Stomach (tissue), 19 donors: ENCODE measurements at places on chromosomes 12 and 14.

- H3K27ac ChIP-seq, result no peak overlapping the region
- DNase-seq, result no peak
- no peaks in the 10 kb centered on the region for H3K36me3 ChIP-seq
- peaks cover 35% of the 10 kb centered on the region for H3K27me3 ChIP-seq
- H3K4me3 ChIP-seq, result no peak overlapping the region
Observed at GRCh38 chr14:69540654-69541335, 33.9 kb downstream of the CCDC177 start.

DNA sequence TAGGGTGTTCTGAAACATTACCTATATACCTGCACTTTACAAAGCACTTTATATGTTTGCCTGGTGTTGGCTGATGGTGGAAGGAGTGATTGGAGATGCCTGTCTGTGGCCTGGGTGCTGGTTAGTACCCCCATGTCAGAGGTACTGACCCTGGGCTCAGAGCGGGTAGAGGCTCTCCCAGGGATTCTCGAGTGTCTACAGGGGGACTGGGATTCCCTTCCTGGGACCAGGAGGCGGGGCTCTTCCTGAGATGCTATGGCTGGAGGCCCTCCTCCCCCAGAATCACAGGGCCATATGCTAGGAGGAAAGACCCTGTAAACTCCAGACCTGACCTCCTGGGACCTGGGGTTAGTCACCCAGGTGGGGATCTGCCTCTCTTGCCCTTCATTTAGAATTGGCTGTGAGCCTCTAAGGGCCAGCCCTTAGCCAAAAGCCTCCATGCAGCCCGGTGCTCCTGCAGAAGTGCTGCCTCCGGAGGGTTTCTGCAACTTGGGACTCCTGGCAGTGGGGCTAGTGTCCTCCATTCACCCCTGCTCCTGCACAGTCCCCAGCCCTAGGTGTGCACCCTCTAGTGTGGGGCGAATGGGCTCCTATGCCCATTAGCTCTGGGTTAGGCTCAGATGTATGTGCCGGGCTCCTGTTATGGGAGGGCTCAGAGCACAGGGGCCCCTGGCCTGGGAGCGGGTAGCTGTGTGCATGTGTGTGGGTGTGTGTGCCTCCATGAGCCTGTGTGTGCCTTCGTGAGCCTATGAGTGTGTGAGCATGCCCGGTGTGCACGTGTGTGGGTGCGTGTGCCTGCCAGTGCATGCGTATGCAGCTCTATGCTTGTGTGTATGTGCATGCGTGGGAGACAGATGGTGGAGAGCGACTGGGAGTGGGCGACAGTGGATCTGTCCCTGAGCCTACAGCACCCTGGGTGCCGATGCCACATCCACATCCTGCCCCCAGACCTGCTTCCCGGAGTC, 36.6 kb downstream of the RTL1 start:
- no peak overlapping the region for H3K4me3 ChIP-seq
- DNase-seq, result no peak
- no peaks in the 10 kb centered on the region for H3K27me3 ChIP-seq
- H3K36me3 ChIP-seq, result no peaks in the 10 kb centered on the region
- H3K4me1 ChIP-seq, result no peaks in the 10 kb centered on the region
- no peak overlapping the region for H3K27ac ChIP-seq

GRCh38 chr12:119153477-119154434, 25.0 kb upstream of the HSPB8 start:
- peak; percentile 77 for DNase-seq
- no peak overlapping the region for H3K27ac ChIP-seq
- peaks cover 10% of the 10 kb centered on the region for H3K27me3 ChIP-seq
- H3K4me1 ChIP-seq, result no peaks in the 10 kb centered on the region
- no peak overlapping the region for H3K4me3 ChIP-seq

DNA sequence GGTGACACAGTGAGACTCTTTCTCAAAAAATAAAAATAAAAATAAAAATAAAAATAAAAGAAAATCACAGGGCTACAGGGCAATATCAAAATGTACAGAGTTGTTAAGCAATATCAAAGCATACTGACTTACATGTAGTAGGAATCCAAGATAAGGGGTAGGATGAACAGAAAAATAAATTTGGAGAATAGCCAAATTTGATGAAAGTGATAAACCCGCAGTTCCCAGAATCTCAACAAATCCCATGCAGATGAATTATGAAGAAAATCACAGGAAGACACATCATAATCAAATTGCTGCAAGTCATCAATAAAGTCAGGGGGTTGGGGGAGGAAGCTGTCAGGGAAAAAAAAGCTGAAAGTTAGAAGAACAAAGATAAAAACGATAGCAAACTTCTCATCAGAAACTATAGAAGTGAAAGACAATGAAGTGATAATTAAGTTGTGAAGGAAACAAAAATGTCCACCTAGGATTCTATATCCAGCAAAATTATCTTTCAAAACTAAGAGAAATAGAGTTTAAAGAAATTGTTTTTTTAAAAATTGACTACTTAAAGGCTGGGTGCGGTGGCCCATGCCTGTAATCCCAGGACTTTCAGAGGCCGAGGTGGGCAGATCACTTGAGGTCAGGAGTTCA, 15.4 kb downstream of the DDHD1 start:
- H3K4me1 ChIP-seq, result no peaks in the 10 kb centered on the region
- no peaks in the 10 kb centered on the region for H3K27me3 ChIP-seq
- no peaks in the 10 kb centered on the region for H3K36me3 ChIP-seq
- no peak for DNase-seq
- no peak overlapping the region for H3K4me3 ChIP-seq

DNA sequence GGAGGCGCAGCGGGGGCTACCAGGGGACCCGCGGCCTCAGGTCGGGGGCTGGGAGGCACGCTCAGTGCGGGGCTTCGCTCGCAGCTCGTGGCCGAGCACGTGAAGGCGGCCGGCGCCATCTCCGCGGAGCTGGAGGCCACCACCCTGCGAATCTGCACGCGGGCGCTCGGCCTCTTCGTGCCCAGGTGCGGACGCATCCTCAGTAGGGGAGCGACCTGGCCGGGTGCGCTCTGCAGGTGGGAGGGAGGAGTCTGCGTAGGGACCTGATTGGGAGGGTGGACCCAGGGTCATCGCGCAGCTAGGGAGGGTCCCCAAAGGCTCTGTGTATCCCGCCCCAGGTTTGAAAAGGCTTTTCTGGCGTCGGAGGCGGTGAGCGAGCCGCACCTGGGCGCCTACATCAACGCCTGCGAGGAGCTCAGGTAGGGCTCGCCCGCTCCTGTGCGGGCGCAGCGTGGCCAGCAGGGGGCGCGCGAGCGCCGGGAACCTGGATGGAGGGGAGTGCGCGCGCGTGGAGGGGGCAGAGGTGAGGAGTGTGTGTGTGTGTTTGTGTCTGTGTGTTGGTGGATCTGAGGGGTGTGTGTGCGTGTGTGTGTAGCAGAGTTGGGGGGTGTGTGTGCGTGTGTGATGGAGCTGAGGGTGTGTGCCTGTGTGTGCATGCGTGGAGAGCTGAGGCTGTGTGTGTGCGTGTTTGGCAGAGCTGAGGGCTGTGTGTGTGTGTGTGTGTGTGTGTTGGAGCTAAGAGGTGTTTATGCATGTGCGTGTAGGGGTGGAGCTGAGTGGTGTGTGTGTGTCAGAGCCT, 10.3 kb downstream of the EXOC3L4 start:
- peak overlapping the region; percentile 7 for H3K4me3 ChIP-seq
- H3K36me3 ChIP-seq, result no peaks in the 10 kb centered on the region
- H3K27ac ChIP-seq, result no peak overlapping the region
- DNase-seq, result peak; percentile 89

DNA sequence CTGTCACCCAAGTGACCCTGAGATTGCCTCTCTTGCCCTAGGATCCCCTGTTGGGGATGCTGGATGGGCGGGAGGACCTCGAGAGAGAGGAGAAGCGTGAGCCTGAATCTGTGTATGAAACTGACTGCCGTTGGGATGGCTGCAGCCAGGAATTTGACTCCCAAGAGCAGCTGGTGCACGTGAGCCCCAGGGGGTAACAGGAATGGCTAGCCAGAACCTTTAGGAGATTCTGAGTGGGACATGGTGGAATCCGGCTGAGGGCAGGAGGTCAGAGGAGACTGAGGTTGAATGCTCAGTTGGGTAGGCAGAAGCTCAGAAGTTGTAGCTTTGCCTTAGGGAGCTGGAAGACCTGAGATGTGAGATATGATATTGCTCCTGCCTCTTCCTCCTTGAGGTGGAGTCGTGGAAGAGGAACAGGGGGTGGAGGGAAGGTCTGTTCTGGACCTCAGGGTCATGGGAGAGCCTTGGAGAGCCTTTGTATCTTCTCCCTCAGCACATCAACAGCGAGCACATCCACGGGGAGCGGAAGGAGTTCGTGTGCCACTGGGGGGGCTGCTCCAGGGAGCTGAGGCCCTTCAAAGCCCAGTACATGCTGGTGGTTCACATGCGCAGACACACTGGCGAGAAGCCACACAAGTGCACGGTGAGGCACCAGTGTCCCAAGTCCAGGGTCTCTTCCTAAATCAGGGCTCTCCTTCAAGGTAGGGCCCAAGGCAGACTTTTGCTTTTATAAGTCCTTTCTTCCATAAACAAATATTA, 6.3 kb downstream of the GLI1 start:
- peaks cover 11% of the 10 kb centered on the region for H3K27me3 ChIP-seq
- H3K4me1 ChIP-seq, result peaks cover 21% of the 10 kb centered on the region
- H3K36me3 ChIP-seq, result peaks cover 18% of the 10 kb centered on the region

GRCh38 chr14:36941783-36942521, 230.5 kb downstream of the SLC25A21 start:
- H3K4me3 ChIP-seq, result no peak overlapping the region
- H3K36me3 ChIP-seq, result no peaks in the 10 kb centered on the region
- H3K27ac ChIP-seq, result no peak overlapping the region
- DNase-seq, result peak; percentile 77
- H3K27me3 ChIP-seq, result no peaks in the 10 kb centered on the region

GRCh38 chr12:54127538-54128259, 61.1 kb downstream of the SMUG1 start:
- no peak for DNase-seq
- H3K4me1 ChIP-seq, result peaks cover 62% of the 10 kb centered on the region
- H3K4me3 ChIP-seq, result peak overlapping the region; percentile 79
- H3K27ac ChIP-seq, result peak overlapping the region; percentile 92

- no peak overlapping the region for H3K27ac ChIP-seq
- H3K36me3 ChIP-seq, result no peaks in the 10 kb centered on the region
- H3K27me3 ChIP-seq, result no peaks in the 10 kb centered on the region
- no peak for DNase-seq
- no peak overlapping the region for H3K4me3 ChIP-seq
Observed at GRCh38 chr12:47378907-47379306, 299.1 kb upstream of the AMIGO2 start.

DNA sequence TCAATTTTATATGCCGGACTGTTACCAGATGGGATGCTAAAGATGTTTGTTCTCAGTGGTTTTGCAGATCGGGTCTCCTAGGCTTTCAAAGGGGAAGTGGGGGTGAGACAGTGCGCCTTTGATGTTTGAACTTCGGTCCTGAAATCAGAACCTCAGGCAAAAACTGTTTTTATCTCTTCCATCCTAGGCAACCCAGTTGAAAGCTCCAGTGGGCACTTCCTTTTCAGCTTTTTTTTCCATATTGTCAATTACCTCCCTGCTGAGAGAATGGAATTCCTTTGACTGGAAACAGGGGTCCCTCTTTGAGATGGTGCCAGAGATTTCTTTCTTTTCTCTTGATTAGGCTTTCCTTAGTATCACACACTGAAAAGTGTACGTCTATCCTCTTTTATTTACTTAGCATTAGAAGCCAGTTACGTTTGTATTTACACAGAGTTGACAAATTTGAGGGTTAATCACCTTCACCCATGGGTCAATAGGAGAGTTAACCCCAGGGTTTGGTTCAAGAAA, 40.0 kb downstream of the NUAK1 start:
- H3K27ac ChIP-seq, result no peak overlapping the region
- H3K27me3 ChIP-seq, result no peaks in the 10 kb centered on the region
- no peak for DNase-seq
- H3K4me1 ChIP-seq, result peaks cover 15% of the 10 kb centered on the region

- no peaks in the 10 kb centered on the region for H3K4me1 ChIP-seq
- H3K27me3 ChIP-seq, result no peaks in the 10 kb centered on the region
- H3K36me3 ChIP-seq, result no peaks in the 10 kb centered on the region
- no peak for DNase-seq
Observed at GRCh38 chr12:69903548-69903947, 78.5 kb downstream of the MYRFL start.

DNA sequence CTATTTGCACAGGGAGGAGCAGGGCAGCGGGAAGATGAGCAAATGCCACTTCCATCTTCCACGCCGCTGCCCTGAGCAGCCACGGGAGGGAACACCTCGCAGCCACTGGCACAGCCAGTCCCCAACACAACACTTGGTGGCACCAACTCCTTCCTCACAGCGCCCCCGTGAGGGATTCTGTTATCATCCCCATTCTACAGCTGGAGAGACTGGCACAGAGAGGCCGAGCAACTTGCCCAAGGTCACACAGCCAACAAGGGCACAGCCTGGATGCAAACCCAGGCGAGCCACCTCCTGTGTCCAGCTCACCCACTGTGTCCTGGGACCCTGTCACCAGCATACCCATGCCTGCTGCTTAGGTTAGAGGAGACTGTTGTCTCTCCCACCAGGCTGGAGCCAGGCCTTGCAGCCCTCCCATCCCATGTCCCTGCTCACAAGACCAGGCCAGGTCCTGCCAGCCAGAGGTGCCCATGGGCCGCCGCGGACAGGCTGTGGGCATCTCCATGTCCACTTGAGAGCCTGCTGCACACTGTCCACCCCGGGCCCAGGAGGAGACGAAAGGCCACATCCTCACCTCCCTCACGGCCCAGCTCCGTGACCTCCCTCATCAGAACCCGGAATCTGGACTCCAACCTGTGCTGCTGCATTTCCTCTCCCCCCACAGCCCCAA, 57.0 kb downstream of the NCOR2 start:
- peak overlapping the region; percentile 82 for H3K27ac ChIP-seq
- DNase-seq, result no peak
- no peaks in the 10 kb centered on the region for H3K36me3 ChIP-seq

- DNase-seq, result no peak
- H3K4me3 ChIP-seq, result no peak overlapping the region
- H3K27ac ChIP-seq, result no peak overlapping the region
- no peaks in the 10 kb centered on the region for H3K27me3 ChIP-seq
- H3K36me3 ChIP-seq, result no peaks in the 10 kb centered on the region
- no peaks in the 10 kb centered on the region for H3K4me1 ChIP-seq
Observed at GRCh38 chr12:58361056-58361455, 419.7 kb downstream of the ATP23 start.

- H3K27ac ChIP-seq, result no peak overlapping the region
- H3K36me3 ChIP-seq, result no peaks in the 10 kb centered on the region
- no peak overlapping the region for H3K4me3 ChIP-seq
- DNase-seq, result no peak
- H3K27me3 ChIP-seq, result no peaks in the 10 kb centered on the region
Observed at GRCh38 chr14:99590746-99591555, 13.1 kb downstream of the CCDC85C start.

GRCh38 chr12:19244312-19244711, 114.8 kb downstream of the PLEKHA5 start:
- DNase-seq, result no peak
- no peaks in the 10 kb centered on the region for H3K27me3 ChIP-seq
- no peak overlapping the region for H3K27ac ChIP-seq

GRCh38 chr12:57401165-57401564, 29.7 kb downstream of the R3HDM2 start:
- peaks cover 8% of the 10 kb centered on the region for H3K36me3 ChIP-seq
- no peaks in the 10 kb centered on the region for H3K27me3 ChIP-seq
- peak; percentile 3 for DNase-seq

- H3K27me3 ChIP-seq, result no peaks in the 10 kb centered on the region
- no peak overlapping the region for H3K4me3 ChIP-seq
- no peaks in the 10 kb centered on the region for H3K36me3 ChIP-seq
- H3K4me1 ChIP-seq, result peaks cover 5% of the 10 kb centered on the region
- no peak overlapping the region for H3K27ac ChIP-seq
Observed at GRCh38 chr12:124582108-124582424, 14.7 kb upstream of the NCOR2 start.

- H3K4me3 ChIP-seq, result peak overlapping the region; percentile 90
- peaks cover 16% of the 10 kb centered on the region for H3K36me3 ChIP-seq
- no peak overlapping the region for H3K27ac ChIP-seq
- peaks cover 37% of the 10 kb centered on the region for H3K4me1 ChIP-seq
- DNase-seq, result no peak
Observed at GRCh38 chr14:70599345-70599744, 1.1 kb downstream of the MED6 start.
